ENCODE measurements at places on chromosomes 4 and X. TPM values are rescaled to one million over a fixed set of nuclear protein-coding genes. Genes with fewer than 3 reads are reported as not detected.

GLOD5 gene
- not detected for total RNA-seq

DRD5 gene
- total RNA-seq: not detected

DMRTC1B gene
- not detected for total RNA-seq

ADH1A gene
- not detected for total RNA-seq

TRPC5OS gene
- total RNA-seq: not detected

Data from A549 treated with dexamethasone at 1 μM for 4 hours (cell line).